ENCODE measurements at places on chromosomes 16 and 17.
A peak's percentile ranks its signal among the peaks of the same experiment; 100 is the strongest.

- no peak for DNase-seq
Observed at GRCh38 chr17:15422392-15422965, 44.9 kb downstream of the CDRT4 start.

- no peak for DNase-seq
Observed at GRCh38 chr17:3004925-3005324, 58.5 kb downstream of the OR1D5 start.

- no peak for DNase-seq
Observed at GRCh38 chr17:10042589-10043244, 137.6 kb upstream of the RCVRN start.

DNA sequence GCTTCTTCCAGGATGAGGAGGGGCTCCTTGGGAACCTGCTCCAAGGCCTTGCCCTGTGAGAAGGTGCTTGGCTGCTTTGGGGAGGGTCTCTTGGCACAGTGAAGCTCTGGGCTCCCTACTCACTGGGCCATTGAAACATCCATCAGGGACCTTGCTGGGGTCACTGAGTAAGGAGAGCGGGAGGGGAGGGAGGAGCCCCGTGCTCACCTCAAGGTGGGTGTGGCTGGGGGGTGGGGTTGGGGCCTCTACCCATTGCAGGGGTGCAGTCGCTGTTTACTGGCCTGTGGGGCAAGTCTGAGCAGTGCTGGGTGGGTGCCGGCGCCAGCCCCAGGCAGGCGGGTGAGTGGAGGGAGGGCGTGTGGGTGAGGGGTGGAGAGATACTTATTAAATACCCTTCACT lies 9.9 kb downstream of the TNS4 start:
- DNase-seq, result no peak

- DNase-seq, result no peak
Observed at GRCh38 chr16:717450-718245, 2.7 kb downstream of the METRN start.

- no peak for DNase-seq
Observed at GRCh38 chr16:13113741-13114140, 212.3 kb downstream of the SHISA9 start.

- peak; percentile 55 for DNase-seq
Observed at GRCh38 chr17:35084987-35085386, 21.5 kb upstream of the RFFL start.

DNA sequence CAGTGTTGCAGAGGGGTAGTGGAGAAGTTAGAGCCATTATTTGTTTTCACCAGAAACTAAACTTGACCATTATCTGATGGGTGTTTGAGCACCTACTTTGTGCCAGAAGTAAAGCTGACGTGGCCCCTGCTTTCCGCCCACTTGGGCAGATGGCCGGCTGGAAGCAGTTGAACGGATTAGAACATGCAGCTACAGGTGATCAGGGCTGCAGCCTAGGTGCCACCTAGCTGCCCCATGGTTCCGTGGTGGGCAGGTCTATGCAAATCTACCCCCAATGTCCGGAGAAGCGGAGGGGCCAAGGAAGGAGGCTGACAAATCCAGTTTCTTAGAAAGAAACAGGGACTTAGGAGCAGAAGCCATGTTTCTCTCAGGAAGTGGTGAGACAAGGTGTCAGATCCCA lies 62.7 kb downstream of the B9D1 start:
- DNase-seq, result no peak

DNA sequence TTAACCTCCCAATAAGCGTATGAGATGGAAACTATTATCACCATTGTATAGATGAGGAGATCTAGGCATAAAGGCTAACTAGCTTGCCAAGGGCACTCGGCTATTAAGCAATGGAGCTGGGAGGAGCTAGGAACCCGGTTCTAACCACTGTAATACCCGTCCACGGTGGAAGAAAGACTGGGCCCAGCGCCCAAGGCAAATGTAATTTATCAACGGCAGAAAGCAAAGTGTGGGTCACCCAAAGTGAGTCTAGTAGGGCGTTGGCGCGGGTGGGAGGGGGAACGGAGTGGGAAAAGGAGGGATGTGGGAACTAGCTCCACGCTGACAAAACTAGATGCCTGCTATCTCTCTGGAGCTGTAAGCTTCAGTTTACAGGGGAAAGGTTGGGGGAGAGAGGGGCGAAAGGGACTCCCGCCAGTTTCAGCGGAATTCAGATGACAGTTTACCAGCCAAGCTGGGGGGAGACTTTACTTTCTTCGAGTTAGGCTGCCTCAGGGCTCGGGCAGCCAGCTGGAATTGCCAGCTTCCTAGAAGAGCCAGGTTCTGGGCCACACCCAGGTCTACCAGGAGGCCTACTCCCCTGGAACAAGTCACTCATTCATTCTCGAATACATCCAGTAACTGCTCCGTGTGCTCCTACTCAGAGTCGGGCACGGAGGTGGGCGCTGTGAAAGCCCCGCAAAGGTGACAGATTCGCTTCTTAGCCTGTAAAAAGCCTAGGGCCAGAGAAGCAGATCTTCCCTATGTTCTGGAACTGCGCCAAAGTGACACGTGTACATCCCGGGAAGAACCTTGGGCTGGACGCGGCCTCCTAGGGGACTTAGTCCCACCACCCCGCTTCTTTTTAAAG lies 837 bp downstream of the LRRC59 start:
- no peak for DNase-seq

DNA sequence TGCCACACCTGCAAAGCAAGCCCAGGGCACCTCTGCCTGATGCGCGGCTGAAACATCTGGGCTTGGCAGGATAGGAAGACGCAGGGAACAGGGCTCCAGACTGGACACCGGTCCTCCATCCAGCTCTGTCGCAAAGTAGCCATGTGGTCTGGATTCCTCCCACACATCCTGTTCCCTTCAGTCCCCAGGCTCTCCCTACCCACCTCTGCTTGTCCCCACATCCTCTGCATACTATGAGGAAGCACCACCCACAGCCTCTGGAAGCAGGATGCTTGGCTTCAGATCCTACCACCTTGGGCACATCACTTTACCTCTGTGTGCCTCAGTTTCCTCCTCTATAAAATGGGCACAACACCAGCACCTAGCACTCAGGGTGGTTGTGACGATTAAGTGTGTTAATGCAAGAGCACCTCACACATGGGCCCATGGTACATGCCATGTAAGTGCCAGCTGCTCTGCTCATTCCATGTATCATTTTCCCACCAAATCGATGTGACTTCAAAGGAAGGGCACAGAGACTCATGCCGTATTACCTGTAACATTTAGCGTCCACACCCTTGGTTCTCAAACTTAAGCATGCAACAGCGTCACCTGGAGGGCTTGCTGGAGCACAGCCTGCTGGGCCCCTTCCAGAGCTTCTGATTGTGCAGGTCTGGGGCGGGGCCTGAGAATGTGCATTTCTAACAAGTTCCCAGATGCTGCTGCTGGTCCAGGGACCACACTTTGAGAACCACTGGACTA lies 138.6 kb upstream of the SDK2 start:
- no peak for DNase-seq

DNA sequence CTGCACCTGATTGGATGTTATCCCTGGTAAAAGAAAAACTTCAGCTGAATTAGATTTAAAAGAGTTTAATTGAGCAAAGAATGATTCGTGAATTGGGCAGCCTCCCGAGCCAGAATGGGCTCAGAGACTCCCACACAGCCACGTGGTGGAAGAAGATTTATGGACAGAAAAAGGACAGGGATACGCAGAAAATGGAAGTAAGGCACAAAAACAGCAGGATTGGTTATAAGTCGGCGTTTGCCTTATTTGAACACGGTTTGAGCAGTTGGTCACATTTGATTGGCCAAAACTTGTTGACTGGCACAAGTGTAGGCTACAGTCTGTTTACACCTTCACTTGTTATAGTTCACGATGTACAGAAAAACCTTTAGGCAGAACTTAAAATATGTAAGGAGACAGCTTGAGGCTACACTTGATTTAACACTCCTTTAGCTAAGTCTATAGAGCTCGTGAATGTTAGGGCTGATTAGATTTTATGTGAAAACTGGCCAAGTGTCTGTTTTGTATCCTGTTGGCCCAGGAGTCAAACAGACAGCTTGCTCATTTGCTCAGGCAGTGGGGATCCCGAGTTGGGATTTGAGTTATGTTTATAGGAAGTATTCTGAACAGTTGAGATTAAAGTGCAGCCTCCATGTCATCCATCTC lies 119.5 kb upstream of the SHISA6 start:
- no peak for DNase-seq

DNA sequence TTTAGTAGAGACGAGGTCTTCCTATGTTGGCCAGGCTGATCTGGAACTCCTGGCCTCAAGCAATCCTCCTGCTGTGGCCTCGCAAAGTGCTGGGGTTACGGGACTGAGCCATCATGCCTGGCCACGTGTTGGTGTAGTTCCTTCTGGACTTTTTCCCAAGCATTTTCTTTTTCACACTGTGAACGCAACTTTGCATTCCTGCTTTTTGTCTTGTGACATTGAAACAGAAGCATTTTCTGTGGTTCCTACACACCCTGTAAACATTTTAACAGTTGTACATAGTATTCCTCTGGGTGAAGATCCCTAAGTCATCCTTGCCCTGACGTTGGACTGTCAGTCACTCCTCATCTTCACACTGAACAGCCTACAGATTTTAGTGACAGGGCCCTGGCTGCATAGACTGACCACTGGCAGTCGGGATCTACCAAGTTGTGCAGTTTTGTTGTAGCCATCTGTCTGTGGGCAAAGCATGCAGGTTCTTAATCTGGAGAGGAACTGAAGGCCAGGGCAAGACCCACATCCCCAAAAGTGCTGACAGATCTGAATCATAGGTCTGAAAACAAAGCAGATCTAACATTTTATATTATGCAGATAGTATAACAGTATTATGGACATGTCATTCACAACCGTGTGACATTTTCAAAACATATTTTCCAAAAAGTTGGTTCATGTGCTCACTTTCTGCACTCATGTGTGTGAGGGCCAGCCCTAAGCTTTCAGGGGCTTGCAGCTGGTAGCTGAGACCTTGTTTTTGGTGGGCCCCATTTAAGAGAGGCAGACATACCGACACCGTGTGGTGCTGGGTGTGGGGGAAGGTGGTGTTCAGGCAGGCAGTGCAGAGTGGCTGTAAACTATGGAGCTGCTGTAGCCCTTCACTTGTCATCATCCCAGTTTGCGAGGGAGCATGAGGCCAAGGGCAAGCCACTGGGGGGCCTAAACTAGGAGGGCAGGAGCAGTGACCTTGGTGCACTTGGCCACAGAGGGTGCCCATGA lies 59.9 kb downstream of the EPN2 start:
- no peak for DNase-seq

DNA sequence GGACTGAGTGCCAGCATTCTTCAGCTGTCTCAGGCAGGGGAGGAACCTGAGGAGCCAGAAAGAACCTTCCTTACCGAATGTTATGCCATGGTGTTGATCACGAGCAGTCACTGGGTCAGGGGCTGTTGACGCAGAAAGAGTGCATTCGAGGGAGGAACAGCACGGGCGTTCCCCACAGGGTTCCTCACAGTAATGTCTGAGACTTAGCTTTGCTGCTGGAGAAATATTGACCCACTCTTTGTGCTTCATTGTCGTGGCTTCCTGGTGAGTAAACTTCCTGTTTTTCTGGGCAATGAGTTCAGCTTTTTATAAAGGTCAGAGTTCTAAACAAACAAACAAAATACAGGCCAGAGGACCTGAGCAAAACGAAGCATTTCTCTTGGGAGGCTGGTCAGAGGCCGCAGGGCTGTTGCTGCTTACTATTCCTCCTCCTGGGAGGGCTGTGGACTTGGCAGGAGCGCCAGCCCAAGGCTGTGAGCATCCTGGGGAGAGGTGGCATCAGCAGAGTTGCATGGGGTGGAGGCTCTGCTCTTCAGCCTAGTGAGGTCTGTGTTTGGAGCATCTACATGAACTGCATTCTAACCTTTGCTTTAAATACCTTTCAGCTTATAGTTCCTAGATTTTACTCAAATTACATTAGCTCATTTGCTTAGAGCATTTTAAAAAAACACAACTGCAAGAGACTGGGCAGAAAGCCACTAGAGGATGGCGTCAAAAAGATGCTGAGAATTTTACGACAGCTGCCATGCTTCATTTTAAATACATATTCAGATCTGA lies 143.1 kb upstream of the CACNG5 start:
- no peak for DNase-seq

GRCh38 chr17:28946239-28946638 lies 5.1 kb downstream of the PHF12 start:
- DNase-seq, result peak; percentile 49

DNA sequence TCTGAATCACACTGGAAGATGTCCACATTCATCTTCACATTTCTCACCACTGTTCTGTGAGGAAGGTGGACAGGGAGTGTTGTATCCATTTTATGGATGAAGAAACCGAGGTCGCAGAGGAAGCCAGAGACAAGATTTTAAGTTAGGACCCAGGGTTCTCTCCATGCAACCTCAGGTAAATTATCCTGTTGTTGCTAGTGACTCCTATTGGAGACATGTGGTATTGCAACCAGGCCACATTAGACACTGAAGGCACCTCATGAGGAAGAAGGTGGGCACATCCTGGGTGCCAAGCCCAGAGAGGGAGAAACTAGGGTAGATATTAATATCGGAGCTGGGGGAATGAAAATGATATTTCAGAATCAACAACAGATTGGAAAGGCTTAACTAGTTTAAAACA lies 8.5 kb upstream of the WNT9B start:
- DNase-seq, result no peak

- no peak for DNase-seq
Observed at GRCh38 chr17:40303009-40303657, 5.8 kb upstream of the RARA start.

DNA sequence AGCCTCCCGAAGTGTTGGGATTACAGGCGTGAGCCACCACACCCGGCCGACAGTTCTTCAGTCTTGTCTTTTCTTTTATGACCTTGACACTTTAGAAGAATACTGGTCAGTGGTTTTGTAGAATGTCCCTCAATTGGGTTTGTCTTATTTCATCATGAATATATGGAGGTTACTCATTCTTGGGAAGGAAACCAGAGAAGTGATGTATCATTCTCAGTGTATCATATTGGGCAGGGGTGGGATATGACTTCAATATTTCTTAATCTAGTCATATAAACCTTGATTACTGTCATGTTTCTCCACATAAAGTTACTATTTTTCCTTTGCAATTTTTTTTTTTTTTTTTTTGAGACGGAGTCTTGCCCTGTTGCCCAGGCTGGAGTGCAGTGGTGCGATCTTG lies 36.9 kb downstream of the SNTB2 start:
- no peak for DNase-seq

- no peak for DNase-seq
Observed at GRCh38 chr16:87728026-87728425, 37.8 kb downstream of the KLHDC4 start.

- DNase-seq, result no peak
Observed at GRCh38 chr16:13429416-13429815, 490.5 kb upstream of the ERCC4 start.

GRCh38 chr17:81349397-81350319 lies 45.6 kb upstream of the BAHCC1 start:
- DNase-seq, result no peak

All from kidney epithelial cell (primary cell).